ENCODE measurements at places on chromosomes 5 and 9.

GRCh38 chr5:3904584-3904983, 309.0 kb downstream of the IRX1 start:
- no peak for DNase-seq

- no peak for DNase-seq
Measured at GRCh38 chr9:137396227-137396626, 26.7 kb downstream of the EXD3 start.

DNA sequence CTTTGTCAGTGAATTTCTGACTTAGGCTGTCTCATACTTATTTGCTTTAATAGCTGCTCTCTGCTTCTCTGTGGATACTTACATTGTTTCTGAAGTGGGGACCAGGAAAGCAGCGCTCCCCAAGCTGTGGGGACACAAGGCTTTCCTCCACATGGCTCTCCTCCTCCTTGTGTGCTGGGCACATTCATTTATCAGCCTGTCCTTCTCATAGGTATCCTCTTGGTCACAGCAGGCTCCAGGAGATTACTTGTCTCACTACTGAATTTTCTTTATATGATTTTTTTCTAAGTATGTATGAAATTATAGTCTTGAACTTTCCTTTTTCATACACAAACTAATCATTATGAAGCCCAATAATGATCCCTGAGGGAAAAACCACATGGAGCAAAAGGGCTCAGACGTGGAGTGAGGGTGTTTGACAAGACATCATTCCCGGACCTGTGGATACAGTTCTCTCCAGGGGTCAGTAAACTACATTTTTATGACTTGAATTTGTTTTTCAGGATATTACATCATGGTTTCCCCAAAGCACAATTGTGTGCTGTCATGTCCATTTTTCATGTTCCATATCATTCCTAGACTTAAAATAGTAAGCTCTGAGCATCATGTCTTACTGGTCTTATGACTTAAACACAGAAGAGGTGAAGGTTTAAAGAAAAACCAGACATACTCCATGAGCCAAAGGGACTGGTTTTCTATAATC, 234.5 kb downstream of the PCSK1 start:
- DNase-seq, result no peak

DNA sequence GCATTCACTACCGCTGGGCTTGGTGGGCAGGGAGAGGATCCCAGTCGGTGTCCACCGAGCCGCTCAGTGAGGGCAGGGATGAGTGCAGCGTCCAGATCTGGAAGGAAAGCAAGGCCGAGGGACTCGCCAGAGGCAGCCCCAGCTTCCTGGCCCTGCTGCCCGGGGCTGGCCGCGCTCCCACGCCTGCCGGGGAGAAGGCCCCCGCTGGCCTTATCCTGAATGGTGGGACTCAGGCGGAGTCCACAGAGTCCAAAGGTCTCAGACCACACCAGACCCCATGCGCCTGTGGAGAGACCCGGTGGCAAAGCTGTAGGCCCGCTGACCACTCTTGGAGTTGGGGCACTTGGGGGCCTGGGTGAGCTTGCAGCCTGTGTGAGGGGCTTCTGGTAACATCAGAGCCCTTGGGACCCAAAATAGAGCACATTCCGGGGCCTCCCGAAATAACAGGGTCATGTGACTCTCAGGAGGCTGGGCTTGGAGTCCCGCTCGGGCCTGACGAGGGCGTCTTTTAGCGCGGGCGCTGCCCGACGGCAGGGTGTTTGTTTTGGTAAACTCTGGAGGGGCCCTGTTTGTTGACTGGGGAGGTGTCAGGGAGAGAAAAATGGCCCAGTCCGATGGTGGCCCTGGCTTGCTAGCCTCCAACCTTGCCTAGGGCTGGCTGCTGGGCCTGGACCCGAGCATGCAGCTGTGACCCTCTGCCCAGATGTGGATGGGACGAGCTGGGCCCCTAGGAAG, 2.8 kb downstream of the RXRA start:
- no peak for DNase-seq

Data from activated CD4-positive, alpha-beta T cell treated with anti-CD3 and anti-CD28 coated beads, Interleukin-2, amount 50 U/mL, for 48 hours (primary cell).